Activated T-helper 1 cell treated with anti-CD3 and anti-CD28 coated beads, Interleukin-2, amount 50 U/mL, for 16 hours (primary cell): ENCODE measurements at places on chromosomes 13 and 19.

DNA sequence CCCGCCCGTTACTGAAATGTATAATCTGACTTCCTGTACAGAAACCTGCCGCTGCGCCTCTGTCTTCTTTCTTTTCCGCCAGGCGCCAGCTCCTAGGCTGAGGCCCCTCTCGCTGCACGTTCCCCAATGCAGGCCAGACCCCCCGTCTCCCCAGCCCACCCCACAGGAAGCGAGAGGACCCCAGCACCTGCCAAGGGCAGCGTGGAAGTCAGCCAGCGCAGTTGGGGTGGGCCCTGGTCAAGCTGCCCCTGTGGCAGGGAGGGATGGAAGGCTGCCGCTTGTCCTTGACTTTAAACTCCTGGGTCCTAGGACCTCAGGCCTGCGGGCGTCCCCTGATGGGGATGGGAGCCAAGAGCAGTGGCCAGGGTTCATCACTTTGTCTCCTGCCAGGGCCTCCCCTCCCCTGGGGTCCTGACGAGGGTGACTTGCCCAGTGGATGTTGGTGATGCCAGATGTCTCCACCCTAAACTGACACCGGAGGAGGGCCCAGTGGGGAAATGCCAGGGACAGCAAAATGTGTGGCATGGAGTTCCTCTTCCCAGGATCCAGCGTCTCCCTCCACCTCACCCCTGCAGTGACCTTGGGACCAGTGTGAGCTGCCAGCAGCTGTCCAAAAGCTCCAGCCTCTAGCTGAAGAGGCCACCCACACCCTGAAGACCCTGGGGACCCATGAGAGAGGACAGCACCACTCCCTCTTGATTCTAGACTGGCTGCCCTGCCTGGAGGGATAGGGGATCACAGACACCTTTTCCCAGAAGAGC lies 8.5 kb upstream of the MARCHF2 start:
- no peak for DNase-seq

- DNase-seq = no peak
Measured at GRCh38 chr13:87622971-87623370, 48.2 kb upstream of the SLITRK5 start.

- DNase-seq = peak; percentile 20
Measured at GRCh38 chr19:39937094-39937720, 2.8 kb upstream of the FCGBP start.

DNA sequence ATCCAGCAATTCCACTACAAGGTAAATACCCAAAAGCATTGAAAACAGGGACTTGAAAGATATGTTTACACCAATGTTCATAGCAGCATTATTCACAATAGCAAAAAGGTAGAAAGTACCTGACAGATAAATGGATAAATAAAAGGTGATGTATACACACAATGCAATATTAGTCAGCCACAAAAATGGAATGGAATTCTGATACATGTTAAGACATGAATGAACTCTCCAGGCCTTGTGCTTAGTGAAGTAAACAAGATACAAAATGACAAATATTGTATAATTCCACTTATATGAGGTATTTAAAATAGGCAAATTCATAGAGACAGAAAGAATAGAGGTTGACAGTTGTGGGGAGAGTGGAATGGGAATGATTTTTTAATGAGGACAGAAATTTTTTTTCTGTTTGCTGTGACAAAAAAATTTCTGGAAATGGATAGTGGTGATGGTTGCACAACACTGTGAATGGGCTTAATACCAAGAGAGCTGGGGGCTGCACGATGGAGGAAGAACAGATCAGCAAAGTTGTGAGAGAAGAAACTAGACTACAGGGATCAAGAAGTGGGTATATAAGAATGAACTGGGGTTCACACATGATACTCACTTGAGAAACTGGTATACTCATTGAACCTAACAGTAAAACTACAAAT lies 137.2 kb downstream of the MZT1 start:
- DNase-seq = no peak

DNA sequence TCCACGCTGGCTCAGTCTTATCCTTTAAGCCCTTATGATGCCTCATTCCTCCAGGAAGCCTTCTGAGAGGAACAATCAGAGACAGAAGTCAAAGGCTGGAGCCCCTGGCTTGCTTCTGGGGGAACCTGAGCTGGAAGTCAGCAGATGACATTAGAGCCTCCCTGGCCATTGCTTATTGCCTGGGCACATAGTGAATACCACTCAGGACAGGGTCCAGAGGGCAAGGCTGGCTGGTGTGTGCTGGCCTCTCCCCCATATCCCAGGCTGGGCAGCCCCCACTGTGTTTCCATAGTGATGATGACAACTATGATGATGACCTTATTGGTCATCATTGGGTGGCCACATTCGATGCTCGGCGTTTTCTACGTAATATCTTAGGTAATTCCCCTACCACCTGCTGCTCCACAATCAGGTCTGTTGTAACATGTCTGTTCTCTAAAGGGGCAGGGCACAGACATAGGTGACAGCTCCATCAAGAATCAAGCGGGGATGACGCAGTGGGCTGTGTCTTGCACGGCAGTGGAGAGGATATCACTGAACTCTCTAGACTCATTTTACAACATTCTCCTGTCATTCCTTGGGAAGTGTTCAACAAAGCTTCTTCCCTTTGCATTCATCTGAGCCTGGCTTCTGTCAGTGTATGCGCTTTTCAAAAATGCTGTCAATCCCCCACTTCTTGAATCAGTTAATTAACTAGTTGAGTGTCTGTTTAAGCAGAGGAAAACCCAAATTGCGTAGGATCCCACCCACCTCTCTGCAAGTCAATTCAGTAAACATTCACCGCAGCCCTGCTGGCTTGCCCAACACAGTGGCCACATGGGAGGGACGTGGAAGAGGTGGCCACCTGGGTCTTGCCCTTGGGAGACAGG lies 89.4 kb upstream of the TSHZ3 start:
- no peak for DNase-seq

DNA sequence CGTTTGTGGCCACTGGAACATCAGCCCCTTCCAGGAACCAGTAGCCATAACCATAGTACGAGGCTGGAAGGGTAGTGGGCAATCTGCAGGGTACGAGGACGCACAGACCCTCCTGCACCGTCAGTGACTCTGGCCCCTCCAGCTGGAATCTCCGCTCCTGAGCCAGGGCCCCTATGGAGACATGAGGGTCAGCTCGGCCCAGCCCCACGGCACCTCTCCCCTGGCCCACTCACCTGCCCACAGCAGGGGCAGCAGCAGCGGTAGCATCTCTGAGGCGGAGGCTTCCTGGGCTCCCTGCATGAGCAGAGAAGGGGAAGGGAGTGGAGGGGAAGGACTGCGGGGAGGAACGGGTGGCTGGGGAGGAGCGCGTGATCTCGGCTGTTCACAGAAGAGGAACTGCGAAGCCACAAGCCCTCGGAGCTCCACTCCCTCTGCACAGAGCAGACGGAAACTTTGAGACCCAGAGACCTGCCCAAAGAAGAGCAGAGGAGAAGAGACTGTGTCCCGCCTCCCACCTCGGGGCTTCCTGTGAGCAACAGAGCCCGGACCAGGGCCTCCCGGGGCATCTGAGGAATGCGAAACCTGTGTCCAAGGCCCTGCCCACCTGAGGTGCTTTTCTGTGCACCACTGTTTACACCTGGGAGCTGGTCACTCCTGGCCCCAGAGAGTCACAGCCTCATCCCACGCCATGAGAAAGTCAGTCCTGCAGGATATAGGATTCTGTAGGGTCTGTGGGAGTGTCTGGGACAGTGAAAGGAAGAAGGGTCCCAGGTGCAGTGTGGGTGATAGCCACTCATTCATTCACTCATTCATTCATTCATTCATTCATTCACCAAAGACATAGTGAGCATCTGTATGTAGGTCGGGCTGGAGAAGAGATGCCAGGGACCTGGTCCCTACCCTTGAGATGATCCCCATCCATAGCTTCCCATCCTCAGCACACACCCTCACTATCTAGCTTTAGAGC lies at the start of gene SIGLEC6:
Gene SIGLEC6, minus strand, starts transcription at position 322 of the 967 bp plus-strand sequence. Its CDS starts 22 bp downstream, at position 300.
- no peak for DNase-seq

GRCh38 chr13:112692104-112692503 lies 2.3 kb downstream of the ATP11A start:
- no peak for DNase-seq

- no peak for DNase-seq
Measured at GRCh38 chr13:50069261-50069660, 54.0 kb downstream of the KCNRG start.

DNA sequence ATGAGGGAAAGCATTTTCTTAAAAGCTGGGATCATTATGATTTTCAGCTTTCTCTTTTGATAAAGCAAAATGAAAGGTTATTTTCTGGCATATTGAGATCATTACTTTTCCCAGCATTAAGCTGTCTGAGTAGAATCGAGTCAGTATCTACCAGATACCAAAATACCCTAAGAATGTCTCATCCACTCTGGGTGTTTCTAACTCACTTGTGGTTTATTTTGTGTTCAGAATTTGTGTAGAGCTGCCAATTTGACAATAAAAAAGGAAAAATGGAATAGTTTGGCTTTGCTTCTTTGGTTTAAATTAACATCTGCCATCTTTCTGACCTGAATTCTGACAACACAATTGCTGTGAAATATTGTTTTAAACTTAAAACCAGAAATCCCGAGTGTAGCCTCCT lies 438.7 kb upstream of the ARGLU1 start:
- DNase-seq = no peak

DNA sequence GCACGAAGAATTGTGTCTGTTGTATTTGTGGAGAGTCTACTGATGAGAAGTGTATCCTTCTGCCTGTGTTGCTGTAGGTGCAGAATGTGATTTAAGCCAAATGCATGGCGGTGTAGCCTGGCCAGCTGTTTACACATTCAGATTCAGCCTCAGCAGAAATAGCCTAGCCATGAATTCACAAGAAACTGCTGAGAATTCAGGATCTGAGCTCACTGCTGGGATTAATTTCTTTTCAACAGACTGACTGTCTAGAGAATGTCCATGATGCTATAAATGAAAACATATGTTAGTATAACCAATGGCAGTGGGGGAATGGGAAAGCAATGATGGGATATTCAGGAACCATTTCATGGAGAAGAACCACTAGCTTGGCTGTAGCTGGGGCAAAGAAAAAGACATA lies 77.4 kb upstream of the RNF113B start:
- DNase-seq = no peak

- no peak for DNase-seq
Measured at GRCh38 chr13:54637366-54637765, 1608.8 kb downstream of the OLFM4 start.

GRCh38 chr13:31967155-31967554 lies 64.4 kb upstream of the FRY start:
- DNase-seq = no peak
